ENCODE measurements at places on chromosomes 7 and 10.

- DNase-seq, result no peak
Measured at GRCh38 chr7:142375710-142376313, 118.0 kb upstream of the PRSS58 start.

DNA sequence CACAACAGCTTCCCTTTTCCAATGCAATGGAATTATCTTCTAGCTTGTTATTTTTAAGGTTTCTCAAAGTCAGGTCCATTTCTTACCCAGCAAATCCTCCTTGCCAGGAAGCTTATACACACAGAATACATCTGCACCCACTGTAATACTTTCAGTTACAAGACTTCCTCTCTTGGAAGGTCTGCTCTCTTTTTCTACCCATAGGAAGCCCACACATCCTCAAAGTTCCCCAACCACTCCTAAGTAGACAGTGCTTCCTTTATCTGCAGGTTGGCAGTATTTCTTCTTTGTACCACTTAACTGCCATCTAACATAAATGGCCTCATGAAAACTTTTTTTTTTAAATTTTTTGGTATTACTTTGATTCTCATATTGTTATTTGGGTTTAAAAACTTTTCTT, 155.6 kb downstream of the TAX1BP1 start:
- no peak for DNase-seq

DNA sequence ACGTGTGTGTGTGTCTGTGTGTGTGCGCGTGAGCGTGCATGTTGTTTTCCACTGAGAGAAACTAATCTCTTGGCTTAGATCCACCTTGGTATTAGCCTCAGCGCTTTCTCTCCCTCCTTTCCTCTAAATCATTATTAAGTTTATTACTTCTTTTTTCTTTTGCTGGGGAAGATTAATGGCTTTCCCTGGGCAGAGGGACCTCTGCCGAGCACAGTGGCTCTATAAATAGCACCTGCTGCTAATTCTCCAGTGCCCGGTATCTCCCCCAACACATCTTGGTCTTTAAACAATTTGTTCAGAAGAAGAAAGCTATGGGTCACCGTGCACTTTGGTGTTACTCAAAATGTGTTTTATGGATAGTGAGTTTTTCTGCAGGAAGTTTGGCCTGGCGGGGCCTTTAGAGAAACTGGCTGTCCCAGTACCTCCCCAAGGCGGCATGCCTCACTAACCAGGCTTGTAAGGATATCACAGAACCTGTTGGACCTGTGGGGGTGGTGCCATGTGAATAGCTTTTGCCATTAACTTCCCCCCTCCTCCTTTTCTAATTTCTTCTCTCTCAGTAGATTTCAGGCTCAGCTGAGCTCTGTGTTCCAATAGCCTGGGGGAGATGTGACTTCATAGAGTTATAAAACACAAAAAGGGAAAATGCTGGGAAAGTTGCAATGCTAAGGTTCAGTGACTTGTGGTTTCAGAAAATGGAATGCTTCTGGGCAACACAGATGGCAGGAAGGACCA, 70.1 kb upstream of the RAB11FIP2 start:
- DNase-seq, result no peak

- no peak for DNase-seq
Measured at GRCh38 chr7:119033641-119034040, 809.1 kb downstream of the ANKRD7 start.

GRCh38 chr7:127781081-127781480, 129.1 kb downstream of the SND1 start:
- DNase-seq, result no peak
